Activated naive CD4-positive, alpha-beta T cell treated with anti-CD3 and anti-CD28 coated beads, Interleukin-2, amount 50 U/mL, for 72 hours (primary cell): ENCODE measurements at places on chromosomes 11 and 22. TPM values are rescaled to one million over a fixed set of nuclear protein-coding genes. Genes with fewer than 3 reads are reported as not detected.

DNA sequence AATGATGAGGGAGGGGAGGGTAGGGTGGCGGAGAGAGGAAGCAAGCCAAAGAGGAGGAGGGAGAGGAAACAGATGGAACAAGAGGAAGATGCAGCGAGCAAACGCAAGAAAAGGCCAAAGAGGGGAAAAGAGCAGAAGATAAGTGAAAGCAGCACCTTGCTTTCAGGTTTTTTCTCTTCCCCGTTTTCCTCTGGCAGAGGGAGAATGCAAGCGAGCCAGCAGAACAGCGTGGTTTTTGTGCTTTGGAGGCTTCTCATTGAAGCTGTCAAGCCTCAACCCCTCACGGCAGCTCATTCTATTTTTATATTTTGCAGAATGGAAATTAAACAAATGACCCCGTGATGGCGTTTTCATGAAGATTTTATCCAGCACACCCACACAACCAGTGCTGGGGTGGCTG is 67.1 kb upstream of the GRAMD1B start:
- DNase-seq = no peak

GRCh38 chr11:77141034-77141433 is 13.0 kb downstream of the MYO7A start:
- DNase-seq = no peak

DNA sequence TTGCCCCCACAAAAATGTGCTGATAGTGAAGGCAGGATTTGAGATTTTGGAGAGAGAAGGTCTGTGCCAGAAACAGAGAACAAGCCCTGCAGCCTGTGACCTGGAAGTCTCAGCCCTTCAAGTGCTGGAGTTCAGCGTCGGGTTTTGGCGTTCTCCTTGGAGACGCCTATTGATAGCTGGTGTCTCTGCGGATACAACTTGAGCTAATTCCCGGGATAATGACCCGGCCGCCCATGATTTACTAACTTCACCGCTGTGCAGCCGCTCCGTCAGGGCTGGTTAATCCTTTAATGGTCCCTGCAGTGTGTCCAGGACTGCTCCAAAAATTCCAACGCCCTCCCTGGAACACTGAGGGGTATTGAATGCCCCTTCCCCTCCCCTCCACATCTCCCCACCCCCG is 76.6 kb downstream of the WT1 start:
- no peak for DNase-seq

DNA sequence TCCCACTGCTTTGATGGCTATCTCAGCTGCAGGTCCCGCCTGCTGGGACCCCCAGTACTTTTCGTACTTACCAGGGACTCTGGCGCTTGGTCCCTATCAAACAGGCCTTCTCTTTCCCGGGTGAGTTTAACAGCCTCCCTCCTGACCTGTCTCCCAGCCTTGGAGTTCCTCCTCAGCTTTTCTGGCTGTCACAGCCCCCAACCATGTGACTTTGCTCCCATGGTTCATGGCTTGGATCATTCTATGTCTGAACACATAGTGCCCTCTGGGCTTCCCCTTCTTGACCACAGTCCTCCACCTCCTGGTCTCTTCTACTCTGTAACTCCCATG is 56.9 kb downstream of the PARVA start:
- no peak for DNase-seq

DNA sequence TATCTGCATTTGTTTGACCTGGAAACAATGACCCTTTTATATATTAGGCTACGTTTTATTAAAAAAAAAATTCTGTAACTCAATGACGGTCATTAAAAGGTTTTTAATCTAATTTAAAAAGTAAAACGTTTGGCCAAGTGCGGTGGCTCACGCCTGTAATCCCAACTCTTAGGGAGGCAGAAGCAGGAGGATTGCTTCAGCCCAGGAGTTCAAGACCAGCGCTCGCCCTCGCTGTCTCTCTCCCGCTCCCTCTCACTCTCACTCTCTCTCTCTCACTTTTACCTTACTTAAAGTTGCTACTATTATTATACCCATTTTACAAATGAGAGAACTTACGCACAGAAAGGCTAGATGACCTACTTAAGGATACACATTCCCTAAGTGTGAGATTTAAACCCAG is 814 bp upstream of the NARS2 start:
- no peak for DNase-seq

DNA sequence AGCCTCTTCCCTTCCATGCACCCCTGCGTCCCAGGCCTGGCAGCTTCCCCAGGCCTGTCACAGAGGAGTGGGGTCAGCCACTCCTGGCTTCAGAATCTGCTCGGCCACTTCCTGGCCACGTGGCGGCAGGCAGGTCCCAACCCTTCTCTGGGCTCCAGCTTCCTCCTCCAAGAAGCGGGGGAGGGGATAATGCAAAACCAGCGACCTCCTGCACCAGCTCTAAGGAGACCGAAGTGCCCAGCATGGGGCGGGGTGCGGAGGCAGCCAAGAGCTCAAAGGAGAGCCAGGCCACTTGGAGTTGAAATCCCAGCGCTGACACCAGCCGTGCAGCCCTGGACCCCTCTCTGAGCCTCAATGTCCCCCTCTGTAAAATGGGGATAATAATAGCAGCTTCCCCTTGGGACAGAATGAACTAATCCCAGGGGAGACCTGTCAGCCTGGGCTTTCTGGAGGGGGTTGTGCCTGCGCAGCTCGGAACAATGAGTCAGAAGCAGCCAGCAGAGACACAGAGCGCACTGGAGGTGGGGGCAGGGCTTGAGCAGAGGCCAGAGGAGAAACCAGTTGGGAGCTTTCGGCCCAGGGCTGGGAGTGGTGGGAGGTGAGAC is 22.8 kb upstream of the PICK1 start:
- DNase-seq = no peak

DNA sequence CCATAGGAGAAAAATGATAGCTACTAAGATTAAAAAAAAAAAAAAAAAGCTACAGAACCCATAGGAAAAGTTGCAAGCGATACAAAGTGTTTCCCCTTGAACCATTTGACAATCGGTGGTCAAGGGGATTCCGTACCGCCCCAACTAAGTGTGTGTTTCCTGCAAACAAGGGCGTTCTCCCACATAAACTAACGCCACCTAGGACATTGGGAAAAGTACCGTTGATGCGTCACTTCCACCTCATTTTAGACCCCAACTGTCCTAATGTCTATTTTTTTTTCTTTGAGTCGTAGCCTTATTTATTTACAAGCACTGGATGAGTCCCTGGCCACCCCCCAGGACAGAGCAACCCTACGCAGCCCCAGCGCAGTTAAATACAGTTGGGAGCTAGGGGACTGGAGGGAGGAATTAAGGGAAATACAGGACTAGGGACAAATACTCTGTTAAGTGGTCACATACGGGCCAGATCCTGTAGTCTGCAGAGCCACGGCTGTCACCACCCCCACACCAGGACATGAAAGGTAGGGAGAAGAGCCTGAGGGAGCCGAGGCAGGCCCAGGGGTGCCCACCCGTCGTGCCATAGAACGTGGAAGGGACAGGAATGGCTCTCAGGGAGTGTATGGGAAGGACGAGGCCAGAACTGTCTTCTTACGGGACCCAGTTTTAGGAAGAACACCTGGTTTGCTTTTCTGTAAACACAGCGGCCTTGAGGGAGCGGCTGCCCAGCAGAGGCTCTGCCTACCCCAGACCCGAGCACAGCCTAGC is 19.0 kb downstream of the EIF1AD start:
- DNase-seq = no peak

GRCh38 chr22:28245579-28246224 is 326.6 kb upstream of the PITPNB start:
- no peak for DNase-seq

GRCh38 chr22:20531404-20532201 is 24.2 kb downstream of the MED15 start:
- no peak for DNase-seq

DNA sequence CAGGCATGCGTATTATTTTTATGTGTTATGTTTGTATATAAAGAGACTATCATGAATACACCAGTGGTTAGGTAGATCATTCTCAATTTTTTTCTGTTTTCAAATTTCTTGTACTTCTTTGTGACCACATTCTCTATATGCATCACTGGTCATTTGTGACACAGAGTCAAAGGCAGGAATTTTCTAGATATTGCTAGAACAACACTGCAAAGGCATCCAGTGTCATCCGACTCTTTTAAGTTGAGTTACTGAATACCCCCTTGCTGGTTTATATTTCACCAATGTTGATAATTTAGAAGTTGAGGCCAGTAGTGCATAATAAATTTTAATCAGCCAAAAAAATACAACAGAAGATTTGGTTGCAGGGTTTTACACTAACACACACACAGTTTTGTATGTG is 351.8 kb downstream of the CASP12 start:
- no peak for DNase-seq

- no peak for DNase-seq
Measured at GRCh38 chr11:96147186-96147585, 195.8 kb downstream of the MAML2 start.

DNA sequence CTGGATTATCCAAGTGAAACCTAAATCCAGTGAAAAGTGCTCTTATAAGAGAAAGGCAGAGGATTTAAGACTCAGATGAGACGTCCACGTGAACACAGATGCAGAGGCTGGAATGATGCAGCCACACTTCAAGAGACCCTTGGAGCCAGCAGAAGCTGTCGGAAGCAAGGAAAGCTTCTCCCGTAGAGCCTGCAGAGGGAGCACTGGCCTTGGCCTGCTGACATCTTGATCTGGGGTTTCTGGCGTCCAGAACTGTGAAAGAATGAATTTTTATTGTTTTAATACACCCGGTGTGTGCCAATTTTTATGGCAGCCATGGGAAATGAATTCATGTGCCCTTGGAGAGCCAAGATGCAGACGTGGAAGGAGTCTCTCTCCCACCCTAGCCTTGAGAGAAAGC is 407.0 kb upstream of the B3GAT1 start:
- DNase-seq = no peak

DNA sequence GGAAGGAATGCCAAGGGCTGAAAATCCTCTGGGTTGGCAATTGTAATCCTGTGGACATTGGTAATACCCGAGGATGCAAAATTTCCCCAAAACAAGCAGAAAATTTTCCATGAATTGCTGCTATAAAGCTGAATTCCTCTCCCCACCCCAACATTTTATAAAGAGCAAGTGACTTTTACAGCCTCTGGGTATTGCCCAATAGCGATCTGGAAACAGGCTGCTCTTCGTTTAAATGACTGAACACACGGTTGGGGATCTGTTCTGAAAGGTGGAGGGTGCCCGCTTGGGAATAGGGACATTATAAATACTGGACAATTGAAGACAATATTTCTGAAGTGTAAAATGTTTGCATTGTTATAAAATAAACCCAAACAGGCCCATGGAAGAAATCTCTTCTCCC is 20.6 kb downstream of the EHF start:
- DNase-seq = no peak

DNA sequence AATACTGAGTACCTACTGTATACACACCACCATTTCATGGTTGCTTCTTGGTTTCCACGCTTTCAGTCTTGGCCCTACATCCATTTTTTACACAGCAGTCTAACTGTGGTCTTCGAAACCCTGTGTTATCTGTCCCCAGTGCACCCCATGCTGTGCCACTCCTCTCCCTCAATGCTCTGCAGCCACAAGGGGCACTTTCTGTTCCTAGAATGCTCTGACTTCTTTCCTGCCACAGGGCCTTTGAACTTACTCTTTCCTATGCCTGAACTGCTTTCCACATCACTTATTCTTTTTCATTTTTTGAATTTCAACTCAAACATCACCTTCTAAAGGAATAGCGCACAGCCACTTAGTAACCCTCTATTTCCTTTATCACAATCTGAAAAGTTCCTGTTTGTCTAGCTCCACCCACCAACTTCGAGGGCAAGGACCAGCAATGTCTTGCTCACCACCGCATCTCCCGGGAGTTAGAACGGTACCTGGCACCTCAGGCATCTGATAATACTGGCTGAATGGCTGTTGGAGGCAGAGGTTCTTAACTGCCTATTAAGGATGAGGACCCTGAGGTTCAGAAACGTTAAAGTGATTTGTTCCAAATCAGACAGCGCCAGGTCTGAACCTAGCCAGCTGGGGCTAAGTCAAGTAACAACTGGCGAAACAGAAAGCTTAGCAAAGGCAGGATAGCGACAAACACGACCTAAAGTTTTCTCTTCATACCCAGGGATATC is 568 bp downstream of the ALG8 start:
- DNase-seq = peak; percentile 32

- DNase-seq = no peak
Measured at GRCh38 chr22:49807129-49807528, 20.5 kb downstream of the BRD1 start.

GRCh38 chr11:120219232-120219937 is 8.6 kb downstream of the OAF start:
- DNase-seq = no peak

DNA sequence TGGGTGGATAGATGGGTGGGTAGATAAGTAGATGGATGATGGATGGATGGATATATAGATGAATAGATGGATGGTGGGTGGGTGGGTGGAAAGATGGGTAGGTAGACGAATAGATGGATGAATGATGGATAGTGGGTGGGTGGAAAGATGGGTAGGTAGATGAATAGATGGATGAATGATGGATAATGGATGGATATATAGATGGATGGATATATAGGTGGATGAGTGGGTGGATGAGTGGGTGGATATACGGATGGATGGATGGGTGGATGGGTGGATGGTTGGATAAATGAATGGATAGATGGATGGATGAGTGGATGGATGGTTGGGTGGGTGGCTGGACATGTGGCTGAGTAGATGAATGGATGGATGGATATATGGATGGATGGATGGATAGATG is 53.1 kb upstream of the THY1 start:
- DNase-seq = no peak

FLRT1 gene
- total RNA-seq = not detected

ROBO4 gene
- total RNA-seq = not detected

APOA5 gene
- not detected for total RNA-seq

RIBC2 gene
- 6.7 TPM for total RNA-seq

AMBRA1 gene
- 20.9 TPM for total RNA-seq

DRICH1 gene
- total RNA-seq = 0.19 TPM

FAM227A gene
- 0.37 TPM for total RNA-seq

UBQLNL gene
- 0.21 TPM for total RNA-seq

MCM5 gene
- 157 TPM for total RNA-seq

ZC3H12C gene
- 0.02 TPM for total RNA-seq
